ENCODE measurements at places on chromosomes 3 and 15.

- no peak for DNase-seq
Observed at GRCh38 chr3:180808823-180809575, 103.5 kb upstream of the FXR1 start.

DNA sequence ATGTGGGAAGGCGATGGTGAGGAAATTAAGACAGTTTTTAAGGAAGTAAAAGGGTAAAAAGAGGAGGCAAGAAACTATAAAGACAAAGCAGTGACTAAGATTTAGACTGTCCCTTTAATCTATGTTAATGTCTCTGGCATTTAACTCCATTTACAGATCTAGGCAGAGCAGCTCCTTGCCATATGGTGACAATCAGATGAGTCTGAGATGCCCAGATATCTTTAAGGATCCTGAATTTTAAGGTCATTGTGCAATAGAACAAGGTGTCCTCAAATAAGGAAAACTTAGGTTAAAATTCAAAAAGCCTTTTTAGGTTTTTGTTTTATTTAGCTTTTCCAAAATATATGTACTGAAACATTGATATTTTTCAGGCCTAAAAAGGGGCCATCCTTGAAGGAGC, 24.1 kb downstream of the RASGRP1 start:
- DNase-seq = no peak

DNA sequence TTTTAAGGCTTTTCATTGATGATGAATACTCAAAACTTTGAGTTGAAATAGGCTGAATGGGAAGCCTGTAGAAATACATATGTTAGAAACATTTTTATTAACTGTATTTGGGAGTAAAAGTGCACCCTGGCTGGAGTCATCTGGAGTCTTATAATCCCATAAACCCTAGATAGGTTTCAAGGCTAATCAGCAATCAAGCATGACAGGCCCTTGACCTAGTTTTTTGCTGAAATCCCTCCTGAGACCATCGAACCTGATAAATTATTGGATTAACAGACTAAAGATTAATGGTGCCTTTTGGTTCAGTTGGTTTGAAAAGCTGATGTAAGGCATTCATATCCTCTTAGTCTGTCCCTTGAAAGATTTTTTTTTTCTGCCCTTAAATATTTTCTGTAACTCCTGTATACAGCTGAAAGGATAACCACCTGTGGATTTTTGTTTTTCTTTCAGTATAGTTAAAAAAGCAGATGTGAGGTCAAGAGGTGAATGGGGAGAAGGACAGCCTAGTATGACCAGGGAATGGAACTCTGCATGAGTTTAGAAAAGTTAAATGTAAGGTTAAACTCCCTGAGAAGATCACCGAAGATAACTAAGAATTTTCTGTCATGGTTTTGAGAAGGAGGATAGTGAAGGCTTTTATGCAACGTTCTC, 69.4 kb upstream of the STXBP5L start:
- DNase-seq = no peak

GRCh38 chr15:31392761-31393401, 66.2 kb downstream of the KLF13 start:
- DNase-seq = no peak

GRCh38 chr3:11459186-11459824, 184.4 kb downstream of the VGLL4 start:
- no peak for DNase-seq

DNA sequence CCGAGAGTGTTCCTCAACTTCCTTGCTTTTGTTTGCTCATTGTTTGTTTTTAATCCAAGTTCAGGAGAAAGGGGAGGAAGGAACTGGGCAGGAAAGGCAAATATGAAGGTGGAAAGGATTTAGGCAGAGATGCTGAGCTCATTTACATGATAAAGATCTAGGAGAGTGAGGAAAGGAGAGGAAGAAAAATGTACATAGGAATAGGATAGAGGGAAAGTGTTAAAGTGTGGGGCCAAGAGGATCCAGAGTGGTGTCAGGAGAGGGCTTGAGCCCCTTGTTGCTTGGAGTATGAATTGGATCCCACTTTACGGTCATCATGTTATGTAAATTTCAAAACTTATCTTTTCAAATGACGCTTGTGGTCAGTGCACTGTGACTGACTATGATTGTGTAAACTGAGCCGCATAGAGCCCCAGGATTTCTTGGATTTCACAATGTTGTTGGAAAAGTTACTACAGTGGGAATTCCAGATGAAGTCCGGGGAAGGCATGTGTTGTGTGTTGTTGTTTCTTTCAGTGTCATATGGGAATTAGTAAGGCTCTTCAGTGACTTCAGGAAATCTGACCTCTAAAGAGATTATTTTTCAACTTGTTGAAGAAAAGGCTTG, 15.0 kb upstream of the PLD1 start:
- no peak for DNase-seq

DNA sequence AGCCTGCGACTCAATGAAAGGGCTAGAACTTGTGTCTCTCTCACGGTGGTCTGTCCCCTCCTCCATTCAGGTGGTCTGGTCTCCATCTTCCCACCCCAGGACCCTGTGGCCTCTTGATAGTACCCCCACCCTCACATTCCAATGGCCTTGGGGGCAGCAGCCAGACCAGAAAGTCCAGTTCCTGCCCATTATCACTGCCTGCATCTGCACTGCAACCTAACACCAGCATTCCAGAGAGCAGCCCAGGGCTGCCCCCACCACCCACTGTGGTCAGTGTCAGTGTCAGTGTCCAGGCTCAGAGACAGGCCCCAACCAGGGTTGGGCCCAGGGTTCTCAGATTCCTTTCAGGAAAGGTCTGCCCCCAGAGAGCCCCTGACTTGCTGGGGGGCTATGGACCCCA, 12.6 kb downstream of the IGDCC3 start:
- no peak for DNase-seq
